ENCODE measurements at places on chromosomes 13 and 19.

DNA sequence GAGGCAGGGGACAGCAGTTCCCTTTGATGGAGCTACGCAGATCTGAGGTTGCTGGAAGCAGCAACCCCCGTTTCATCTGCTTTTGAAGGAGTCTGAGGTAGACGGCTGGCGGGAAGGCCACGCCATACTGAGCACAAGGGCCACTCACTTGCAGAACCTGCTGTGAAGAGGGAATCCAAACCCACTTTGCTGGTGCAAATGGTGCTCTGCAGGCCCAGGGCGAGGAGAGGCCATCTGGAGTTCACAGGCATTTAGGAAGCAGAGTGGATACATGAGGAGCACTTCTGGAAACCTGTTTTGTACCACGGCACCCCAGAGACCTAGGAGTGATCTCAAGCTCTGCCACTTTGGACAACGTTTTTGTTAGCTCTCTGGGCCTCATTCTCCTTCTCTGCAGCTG is 227.8 kb downstream of the UQCRFS1 start:
- DNase-seq: no peak

DNA sequence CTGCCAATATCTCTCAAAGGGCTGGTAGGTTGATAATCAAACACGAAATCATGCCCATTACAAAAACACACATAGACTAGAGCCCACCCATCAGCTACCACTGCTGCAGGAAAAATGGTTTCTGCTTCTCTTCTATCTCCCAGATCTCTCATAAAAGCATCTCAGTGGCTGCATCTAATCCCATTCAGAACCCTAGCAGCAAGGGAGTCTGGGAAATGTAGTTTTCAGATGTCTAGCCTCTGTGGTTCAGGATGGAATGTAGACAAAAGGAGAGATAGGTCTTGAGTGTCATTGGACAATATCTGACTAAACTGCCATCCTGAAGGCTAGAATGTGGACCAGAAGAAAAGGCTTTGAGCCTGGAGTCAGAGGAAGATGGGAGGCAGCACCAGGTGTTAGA is 32.1 kb downstream of the RDH8 start:
- no peak for DNase-seq

GRCh38 chr13:26021956-26022355 is 29.9 kb downstream of the SHISA2 start:
- no peak for DNase-seq

GRCh38 chr19:54648129-54648528 is 14.7 kb upstream of the LILRB4 start:
- DNase-seq: no peak

DNA sequence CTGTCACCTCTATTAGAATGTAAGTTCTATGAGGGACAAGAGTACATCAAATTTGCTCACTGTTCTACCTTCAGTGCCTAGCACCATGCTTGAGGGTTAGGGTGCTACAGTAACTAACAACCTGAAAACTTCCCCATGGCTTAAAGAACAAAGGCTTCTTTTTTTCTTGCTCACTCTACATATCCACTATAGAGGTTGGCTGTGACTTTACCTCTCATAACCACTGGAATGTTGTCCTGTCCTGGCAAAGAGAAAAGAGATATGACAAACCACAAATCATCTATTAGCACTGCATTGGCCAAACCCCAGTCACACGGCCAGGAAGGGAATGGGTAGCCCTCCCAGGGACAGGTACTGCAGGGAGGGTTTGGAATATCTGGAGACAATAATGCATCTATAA is 23.2 kb upstream of the ACOD1 start:
- no peak for DNase-seq

DNA sequence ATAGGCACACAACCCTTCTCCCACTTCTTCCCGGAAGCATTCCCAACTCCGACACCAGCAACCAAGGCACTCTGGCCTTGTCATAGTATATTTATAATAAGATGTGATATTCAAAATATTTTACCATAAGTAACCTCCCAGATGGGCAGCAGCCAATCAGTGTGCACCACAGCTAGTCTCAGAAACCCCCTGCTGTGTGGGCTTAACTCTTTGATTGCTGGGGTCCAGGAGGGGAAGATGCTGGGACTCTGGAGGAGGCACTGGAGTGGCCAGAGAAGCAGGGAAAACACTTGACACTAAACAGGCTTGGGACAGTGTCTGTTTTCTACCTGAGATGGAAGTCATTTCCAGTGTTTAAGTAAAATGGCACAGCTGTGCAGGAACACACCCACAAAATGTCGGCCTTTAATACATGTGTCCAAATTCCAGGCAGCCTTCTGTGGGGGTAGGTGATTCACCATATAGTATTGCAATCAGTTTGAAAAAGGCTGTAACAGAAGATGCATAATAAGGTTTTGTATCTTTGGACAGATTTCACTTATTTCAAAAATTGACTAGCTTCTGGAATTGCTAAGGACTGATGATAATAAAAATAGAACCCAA is 100.7 kb downstream of the MBNL2 start:
- no peak for DNase-seq

DNA sequence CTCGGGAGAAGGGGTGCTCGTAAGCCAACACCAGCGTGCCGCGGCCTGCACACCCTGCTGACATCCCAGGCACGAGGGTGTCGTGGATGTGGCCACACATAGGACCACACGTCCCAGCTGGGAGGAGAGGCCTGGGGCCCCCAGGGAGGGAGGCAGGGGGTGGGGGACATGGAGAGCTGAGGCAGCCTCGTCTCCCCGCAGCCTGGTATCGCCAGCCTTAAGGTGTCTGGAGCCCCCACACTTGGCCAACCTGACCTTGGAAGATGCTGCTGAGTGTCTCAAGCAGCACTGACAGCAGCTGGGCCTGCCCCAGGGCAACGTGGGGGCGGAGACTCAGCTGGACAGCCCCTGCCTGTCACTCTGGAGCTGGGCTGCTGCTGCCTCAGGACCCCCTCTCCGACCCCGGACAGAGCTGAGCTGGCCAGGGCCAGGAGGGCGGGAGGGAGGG is 2.4 kb downstream of the IZUMO4 start:
- no peak for DNase-seq

GRCh38 chr19:40661616-40662015 is 28.8 kb downstream of the NUMBL start:
- no peak for DNase-seq
